Stimulated activated CD4-positive, alpha-beta T cell treated with anti-CD3 and anti-CD28 coated beads, Interleukin-1b, Interleukin-23, amount 100 ng/mL, for 1 hour (primary cell): ENCODE measurements at places on chromosomes 7 and 10.

- no peak for DNase-seq
Observed at GRCh38 chr10:92816091-92816531, 32.2 kb upstream of the EXOC6 start.

DNA sequence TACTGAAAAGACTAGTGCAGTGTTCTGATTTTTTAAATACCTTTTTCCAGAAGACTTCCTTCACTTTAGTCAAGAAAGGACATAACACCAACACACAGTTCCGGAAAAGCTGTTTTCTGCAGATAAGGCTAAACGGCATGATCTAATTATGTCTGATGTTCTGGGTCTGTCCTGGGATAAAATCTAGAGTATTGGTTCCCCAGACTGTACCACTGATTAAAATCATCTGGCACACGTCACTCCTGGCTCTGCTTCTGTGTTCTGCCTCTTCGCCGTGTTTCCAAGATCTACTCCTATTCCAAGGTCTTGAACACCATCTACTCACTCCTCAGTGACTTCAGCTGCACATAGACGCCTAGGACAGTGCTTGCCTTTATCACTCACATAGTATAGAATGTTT, 100.8 kb upstream of the SFMBT2 start:
- DNase-seq, result no peak

DNA sequence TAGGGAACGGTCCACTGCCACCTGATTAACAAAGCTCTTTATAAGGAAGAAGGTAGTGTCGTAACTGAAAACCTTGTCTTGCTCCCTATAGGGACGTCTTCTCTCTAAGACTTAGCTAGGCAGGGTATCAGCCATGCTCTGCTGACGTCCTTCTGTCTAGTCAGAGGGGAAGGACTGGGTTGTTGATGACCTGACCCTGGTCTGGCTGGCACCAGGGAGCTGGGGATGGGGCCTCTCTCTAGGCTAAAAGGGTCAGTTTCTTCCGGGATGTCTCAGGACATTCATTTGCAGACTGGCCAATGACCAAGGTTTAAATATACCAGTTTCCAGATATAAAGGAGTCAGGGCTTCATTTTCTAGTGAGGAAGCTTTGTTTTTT, 9.6 kb downstream of the CYP17A1 start:
- DNase-seq, result no peak

- no peak for DNase-seq
Observed at GRCh38 chr7:17043012-17043877, 161.5 kb upstream of the AGR3 start.

- no peak for DNase-seq
Observed at GRCh38 chr10:75028748-75029147, 82.7 kb upstream of the SAMD8 start.

DNA sequence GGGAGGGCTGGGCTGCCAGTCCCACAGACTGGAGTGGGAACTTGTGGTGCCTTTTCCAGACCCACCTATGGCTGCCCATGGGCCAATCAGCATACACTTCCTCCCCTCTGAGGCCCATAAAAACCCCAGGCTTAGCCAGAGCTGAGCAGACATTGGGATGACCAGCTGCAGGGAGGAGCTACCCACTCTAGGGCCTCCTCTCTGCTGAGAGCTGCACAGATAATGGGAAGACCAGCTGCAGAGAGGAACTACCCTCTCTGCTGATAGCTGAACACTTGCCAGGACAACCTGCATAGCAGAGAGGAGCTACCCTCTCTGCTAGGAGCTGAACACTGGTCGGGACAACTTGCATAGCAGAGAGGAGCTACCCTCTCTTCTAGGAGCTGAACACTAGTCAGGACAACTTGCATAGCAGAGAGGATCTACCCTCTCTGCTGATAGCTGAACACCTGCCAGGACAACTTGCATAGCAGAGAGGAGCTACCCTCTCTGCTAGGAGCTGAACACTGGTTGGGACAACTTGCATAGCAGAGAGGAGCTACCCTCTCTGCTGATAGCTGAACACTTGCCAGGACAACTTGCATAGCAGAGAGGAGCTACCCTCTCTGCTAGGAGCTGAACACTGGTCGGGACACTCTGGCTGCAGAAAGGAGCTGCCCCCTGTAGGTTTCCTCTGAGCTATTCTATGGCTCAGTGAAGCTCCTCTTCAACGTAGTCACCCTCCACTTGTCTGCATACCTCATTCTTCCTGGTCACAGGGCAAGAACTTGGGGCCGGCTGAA, 88.3 kb upstream of the CACUL1 start:
- DNase-seq, result no peak

DNA sequence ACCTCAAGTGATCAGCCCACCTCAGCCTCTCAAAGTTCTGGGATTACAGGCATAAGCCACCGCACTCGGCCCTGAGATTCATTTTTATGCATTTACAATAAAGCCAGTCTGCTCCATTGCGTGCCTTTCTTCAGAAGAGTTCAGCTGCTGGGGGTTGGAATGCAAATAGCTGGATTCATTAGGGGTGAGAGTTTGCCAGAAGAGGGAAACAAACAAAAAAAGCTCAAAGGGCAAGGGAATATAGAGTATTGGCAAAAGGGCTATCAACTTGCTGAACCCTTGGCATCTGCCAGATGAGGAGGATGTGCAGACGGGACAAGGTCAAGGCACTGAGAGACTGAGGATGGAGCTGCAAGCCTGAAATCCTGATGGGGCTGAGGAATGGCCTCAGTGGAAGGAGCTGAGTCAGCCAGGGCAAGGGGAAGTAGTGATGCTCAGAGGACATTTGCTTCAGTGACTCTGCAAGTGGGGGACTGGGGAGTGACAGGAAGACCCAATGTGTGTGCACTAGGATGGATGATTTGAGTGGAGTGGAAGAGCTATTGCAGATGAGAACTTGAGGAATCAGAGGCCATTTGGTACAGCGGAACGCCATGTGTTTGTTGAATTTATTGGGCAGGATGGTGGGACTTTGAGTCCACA, 75.0 kb upstream of the ARMC3 start:
- DNase-seq, result no peak

DNA sequence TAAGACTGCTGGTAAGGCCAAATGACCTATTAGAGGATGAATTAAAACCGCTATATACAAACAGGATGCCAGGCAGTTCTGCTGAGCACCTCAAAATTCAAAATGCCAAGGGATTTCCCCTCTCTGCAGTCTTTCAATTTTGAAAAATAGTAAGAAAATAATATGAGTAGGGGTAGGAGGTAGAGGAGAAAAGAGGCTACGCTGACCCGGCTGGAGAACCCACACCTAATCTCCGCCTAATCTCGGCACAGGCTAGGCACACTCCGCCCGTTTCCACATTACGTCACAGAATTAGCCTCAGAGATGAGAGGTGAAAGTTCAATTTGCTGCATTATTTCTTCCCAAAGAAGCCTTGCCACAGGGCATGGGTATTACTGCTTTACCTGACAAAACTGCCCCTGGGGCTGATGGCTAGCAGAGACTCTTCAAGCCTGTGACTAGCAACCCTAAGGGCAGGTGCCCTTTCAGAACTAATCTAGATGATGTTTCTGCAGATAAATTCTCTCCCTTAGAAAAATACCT, 21.3 kb upstream of the SPOCK2 start:
- DNase-seq, result no peak

GRCh38 chr7:148524479-148525224, 65.9 kb upstream of the C7orf33 start:
- no peak for DNase-seq

GRCh38 chr10:47020471-47020870, 109.2 kb downstream of the PTPN20 start:
- no peak for DNase-seq

DNA sequence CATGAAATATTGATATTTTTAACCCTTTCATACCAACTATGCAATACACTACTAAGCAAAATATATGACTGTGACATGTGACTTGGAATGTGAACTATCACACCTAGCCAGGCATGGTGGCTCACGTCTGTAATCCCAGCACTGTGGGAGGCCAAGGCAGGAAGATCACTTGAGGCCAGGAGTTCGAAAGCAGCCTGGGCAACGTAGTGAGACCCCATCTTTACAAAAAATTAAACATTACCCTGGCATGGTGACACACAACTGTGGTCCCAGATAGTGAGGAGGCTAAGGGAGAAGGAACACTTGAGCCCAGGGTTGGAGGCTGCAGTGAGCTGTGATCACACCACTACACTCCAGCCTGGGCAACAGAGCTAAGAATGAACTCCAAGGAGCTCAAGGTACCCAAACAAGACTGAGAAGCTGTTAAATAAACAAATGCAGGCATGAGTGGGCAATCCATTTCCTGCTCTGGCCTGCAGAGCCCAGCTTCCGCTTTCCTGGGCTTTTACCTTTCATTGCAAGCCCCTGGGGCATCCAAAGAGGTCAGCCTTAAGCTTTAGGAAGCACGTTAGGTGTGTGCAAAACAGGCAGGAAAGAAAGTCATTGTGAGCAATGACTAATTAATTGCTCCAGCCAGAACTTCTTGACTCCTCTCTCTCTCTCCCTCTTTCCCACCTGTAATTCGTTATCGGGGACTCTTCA, 162.1 kb upstream of the FOXK1 start:
- DNase-seq, result no peak

- DNase-seq, result no peak
Observed at GRCh38 chr7:39757604-39758003, 134.2 kb downstream of the RALA start.

GRCh38 chr10:77513781-77514331, 123.8 kb downstream of the KCNMA1 start:
- DNase-seq, result no peak

GRCh38 chr10:29998142-29998808, 61.1 kb downstream of the JCAD start:
- peak; percentile 44 for DNase-seq

GRCh38 chr7:120404042-120404441, 131.1 kb downstream of the KCND2 start:
- DNase-seq, result no peak

- no peak for DNase-seq
Observed at GRCh38 chr10:16867990-16868389, 50.8 kb upstream of the RSU1 start.

DNA sequence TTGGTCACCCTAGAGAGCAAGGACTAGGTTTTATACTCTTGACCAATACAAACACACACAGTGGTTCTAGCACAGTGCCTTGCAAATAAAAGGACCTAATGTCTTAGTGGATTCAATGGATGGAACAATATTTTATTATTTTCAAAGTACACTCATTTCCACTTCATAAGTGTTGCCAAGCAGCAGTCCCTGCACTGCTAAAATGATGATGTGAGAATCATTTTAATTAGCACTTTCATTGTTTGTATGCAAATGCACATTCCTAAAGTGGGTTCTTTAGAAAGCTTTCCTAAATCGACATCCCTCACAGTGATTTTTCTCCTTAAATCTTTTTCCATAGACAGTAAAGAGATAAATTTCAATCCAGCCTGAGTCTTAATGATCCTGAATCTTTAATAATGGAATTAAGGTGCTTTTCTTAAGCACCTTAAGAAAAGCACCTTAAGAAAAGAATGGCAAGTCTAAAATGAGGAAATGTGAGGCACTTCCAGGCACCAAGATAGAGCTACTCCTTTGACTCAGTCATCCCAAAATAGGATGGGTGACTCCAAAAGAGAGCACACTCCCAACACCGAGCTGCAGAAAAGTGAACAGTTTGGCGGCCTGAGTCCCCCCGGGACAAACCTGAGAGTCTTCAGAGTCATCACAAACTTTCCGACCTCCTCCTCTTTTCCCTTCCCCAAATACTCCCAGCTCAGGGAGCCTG, 84.5 kb downstream of the SORBS1 start:
- no peak for DNase-seq

GRCh38 chr7:42935861-42936260, 3.7 kb downstream of the MRPL32 start:
- no peak for DNase-seq

GRCh38 chr7:26071622-26072456, 80.2 kb upstream of the NFE2L3 start:
- no peak for DNase-seq

- no peak for DNase-seq
Observed at GRCh38 chr7:147777309-147777708, 813.3 kb upstream of the C7orf33 start.

DNA sequence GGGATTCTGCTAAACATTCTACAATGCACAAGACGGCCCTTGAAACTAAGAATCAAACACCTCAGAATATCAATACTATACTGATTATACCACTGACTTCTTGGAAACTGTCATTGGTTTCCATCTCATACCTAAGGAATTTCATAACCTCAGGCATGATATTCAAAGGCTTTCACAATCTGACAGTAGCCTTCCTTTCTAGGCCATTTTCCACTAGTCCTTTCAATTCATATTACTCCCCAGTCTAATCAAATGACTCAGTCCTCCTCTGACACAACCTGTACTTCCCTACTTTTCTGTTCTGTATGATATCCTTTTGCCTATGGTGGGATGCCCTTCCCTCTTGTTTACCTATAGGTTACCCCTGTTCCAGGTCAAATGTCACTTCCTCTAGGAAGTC, 48.3 kb downstream of the CSTF2T start:
- DNase-seq, result no peak

- no peak for DNase-seq
Observed at GRCh38 chr10:22784668-22785067, 70.3 kb upstream of the PIP4K2A start.

GRCh38 chr7:12638851-12639456, 48.5 kb upstream of the ARL4A start:
- no peak for DNase-seq

DNA sequence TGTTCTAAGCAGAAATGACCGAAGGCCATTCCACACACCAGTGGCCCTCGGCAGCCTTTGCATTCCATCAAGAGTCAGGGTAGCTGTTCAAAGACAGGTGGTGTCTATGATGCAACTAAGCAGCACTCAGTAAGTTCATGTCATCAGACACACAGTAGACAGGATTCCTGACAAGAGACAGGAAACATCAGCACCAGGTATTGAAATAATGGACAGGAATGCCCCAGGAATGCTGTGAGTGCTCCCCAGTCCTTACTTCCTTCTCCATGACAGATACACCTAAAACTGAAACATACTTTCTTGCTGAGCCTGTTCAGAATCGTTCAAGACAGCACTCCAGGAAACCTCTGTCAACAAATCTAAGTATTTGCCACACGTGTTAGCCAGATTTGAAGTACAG, 204.4 kb downstream of the TPST1 start:
- no peak for DNase-seq

DNA sequence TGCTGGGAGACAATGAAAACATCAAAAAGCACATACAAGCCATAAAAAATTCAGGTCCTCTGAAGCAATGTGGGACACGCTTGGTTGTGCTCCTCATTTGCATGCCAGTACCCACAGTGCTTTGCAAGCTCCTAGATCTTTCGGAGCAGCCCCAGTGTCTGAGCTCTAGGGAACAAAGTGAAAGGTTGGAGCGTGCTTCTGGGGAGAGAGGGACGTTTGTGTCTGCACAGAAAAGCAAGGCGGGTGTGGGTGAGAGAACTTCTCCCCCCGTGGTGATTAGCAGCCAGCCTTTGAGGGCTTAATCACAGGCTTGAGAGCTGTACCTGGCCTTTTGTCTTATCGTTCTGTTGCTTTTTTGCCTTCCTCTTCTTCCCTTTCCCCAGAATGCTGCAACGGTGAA, 76.7 kb upstream of the HABP2 start:
- DNase-seq, result no peak

GRCh38 chr7:152073352-152073751, 47.9 kb downstream of the GALNT11 start:
- DNase-seq, result no peak

- DNase-seq, result no peak
Observed at GRCh38 chr10:101575580-101576210, 12.4 kb downstream of the POLL start.

GRCh38 chr10:97633921-97634320, 621 bp upstream of the MORN4 start:
- DNase-seq, result no peak
